ENCODE measurements at places on chromosomes 13 and 19.

DNA sequence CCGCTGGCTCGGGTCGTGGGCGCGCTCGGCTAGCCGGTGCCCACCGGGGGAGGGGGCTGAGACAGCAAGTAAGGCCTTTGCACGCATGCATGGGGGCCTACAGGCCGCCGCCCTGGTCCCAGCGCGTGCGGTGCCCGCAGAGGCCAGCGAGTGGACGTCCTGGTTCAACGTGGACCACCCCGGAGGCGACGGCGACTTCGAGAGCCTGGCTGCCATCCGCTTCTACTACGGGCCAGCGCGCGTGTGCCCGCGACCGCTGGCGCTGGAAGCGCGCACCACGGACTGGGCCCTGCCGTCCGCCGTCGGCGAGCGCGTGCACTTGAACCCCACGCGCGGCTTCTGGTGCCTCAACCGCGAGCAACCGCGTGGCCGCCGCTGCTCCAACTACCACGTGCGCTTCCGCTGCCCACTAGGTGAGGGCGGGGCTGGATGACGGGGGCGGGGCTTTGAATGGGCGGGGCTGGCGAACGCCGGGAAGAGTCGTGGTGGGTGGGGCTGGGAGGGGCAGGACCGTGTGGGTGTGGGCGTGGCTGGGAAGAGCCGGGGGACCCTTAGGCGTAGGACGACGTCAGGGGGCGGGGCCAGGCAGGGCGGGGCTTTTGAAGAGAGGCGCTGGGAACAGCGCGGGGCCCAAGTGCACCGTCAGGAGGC, 2.1 kb downstream of the CILP2 start:
- peak; percentile 56 for DNase-seq

- no peak for DNase-seq
These were observed 13.0 kb downstream of the CIC start for GRCh38 chr19:42281827-42282762.

GRCh38 chr19:30340771-30341561, 31.2 kb upstream of the ZNF536 start:
- no peak for DNase-seq

DNA sequence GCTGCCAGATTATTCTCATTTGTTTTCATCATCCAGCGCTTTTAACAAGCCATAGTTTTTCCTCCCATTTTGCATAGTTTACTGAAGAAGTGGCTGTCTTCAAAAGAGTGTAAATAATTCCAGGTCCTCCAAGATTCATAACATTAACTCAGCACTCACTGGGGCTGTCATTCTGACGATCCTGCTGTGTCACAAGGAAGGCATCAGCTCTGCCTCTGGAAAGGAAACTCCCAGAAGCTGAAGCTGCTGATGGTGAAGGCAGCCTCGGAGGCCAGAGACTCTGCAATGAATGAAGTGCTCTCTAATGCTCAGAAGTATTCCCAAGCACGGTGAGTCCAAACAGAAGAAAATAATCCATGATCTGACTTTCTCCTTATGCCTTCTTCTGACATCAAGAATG, 60.0 kb downstream of the FLT1 start:
- no peak for DNase-seq

GRCh38 chr13:50826035-50826434, 17.5 kb downstream of the DLEU7 start:
- DNase-seq = no peak

DNA sequence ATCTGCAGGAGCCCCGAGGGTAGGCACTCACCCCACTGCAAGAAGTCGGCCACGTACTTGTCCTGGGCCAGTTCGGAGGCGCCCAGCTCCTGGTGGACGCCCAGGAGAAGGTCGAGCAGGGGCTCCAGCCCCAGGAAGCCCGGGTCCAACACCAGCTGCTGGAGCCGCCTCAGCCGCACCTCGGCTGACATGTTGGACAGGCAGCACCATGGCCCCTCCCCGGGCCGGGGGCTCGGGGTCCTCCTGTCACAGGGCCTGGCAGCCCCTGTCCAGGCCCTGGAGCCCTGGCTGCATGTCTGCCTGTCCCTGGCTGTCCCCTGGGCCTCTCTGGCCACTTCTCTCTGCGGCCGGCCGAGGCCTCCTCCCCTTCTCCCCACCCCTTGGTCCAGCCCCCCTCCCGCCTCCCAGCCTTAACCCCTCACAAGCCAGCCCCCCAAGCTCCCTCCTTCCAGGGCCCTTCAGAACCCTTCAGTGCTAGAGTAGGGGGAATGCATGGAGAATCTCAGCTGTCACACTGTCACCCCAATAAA, at the start of gene DMPK:
Gene DMPK, minus strand, starts transcription at position 329 of the 530 bp plus-strand sequence. Its CDS starts 138 bp downstream, at position 191.
- DNase-seq = no peak

GRCh38 chr13:50306156-50306555, 290.9 kb downstream of the KCNRG start:
- DNase-seq = no peak

DNA sequence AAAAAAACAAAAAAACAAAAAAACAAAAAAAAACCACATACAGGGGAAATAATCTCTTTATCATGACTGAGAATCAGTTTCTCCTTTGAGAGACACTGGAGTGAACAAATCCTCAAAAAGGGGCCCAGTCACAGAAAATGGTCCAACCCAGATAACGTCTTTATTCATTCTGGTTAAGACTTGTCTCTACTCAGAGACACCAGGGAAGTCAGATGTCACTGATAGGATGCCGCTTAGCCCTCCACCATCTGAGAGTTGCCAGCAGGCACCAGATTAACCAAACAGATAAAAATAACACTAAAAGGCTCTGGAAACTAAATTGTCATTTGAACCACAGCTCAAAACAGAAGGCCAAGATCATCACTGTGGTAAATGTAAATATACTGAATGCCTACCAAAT, 1163.4 kb upstream of the ATXN8OS start:
- no peak for DNase-seq
